GM03348 (cell line): ENCODE measurements at places on chromosomes 2 and 18.

- no peak for DNase-seq
Observed at GRCh38 chr2:49067971-49068370, 86.3 kb downstream of the FSHR start.

DNA sequence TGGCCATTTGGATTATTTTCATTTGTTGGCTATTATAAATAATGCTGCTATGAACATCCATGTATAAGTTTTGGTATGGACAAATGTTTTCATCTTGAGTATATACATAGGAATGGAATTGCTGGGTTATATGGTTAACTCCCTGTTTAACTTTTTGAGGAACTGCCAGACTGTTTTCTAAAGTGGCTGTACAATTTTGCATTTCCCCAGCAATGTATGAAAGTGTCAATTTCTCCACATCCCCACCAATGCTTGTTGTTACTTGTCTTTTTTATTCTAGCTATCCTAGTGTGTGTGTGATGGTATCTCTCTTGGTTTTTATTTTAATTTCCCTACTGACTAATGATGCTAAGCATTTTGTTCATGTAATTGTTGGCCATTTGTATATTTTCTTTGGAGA lies 90.6 kb upstream of the CYP26B1 start:
- DNase-seq = no peak

DNA sequence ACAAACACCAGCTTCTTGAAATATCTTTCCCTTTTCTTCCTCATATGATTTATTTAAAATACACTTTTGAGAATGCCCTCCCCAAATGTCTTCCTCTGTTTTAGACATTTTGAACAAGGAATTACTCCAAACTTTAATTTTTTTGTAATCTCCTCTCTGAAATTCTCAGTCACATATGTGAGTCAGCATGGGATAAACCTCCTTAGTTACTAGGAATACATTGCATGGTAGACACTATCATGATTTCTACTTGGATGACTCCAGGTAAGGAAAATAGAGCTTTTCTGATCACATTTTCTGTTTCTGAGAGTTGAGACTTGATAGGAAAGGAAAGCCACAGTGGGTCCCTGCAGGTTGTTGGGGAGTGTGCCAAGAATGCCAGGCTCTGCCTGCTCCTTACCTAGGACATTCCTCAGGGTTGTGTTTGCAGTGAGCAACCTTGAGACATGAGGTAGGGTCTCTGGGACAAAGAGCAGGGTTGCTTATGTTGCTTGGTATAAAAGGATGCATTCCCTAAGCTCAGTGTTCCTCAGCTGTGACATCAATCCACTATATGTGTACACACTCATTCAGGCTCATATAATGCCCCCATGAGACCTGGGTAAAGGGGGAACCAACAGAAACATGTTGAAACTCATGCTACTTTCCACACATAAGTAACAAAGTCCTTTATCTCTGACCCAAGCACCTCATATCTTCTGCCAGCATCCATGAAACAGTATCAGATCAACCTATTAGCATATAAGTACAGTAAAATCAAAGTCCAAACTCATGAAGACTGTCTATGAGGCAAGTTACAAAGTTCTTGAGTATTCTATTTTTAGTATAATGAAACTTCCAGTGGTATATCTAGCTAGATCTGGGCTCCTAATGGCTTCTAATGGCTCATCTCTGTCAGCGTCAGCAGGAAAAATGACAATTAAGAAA lies 112.8 kb upstream of the SCN1A start:
- no peak for DNase-seq

DNA sequence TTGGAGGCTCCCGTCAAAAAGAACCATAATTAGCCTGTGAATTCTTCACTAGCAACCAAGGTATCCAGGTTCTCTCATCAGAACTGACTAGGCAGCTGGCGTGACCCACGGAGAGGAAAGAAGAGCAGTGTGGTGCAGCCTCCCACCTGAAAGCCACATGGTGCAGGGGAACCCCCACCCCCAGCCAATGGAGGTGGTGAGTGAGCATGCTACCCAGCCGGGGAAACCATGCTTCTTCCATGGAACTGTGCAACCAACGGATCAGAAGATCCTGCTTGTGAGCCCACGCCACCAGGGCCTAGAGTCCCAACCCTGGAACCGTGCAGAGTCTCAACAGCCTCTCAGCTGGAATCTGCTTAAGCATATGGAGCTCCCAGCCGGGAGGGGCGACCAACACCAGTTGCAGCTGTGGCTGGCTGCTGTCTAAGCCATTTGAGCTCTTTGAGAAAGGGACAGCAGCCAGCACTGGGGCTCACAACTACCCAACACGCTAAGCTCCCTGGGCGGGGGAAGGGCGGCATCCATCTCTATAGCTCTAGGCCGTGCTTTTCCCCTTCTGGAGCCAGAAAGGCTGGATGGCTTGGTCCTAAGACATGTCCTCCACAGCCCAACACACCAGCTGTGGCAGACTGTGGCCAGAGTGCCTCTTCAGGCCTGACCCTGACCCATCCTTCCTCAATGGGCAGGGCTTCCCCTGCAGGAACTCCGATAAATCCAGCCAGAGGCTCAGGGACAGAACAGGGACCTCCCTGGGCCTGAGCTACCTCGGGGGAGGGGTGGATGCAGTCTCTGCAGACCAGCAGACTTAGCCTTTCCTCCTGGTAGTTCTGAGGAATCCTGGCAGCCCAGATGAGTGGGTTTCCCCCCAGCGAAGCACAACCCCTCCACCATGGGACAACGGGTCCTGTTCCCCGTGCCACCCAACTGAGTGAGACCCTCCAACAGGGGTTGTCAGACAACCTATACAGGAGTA lies 151.4 kb upstream of the NXPH2 start:
- DNase-seq = no peak

GRCh38 chr2:167069855-167070254 lies 181.6 kb downstream of the XIRP2 start:
- DNase-seq = peak; percentile 8

GRCh38 chr18:10233082-10233875 lies 221.2 kb upstream of the APCDD1 start:
- DNase-seq = no peak
